CD4-positive, alpha-beta T cell treated with Interleukin-21 for 1 hour (primary cell): ENCODE measurements at places on chromosomes 7 and 10.

DNA sequence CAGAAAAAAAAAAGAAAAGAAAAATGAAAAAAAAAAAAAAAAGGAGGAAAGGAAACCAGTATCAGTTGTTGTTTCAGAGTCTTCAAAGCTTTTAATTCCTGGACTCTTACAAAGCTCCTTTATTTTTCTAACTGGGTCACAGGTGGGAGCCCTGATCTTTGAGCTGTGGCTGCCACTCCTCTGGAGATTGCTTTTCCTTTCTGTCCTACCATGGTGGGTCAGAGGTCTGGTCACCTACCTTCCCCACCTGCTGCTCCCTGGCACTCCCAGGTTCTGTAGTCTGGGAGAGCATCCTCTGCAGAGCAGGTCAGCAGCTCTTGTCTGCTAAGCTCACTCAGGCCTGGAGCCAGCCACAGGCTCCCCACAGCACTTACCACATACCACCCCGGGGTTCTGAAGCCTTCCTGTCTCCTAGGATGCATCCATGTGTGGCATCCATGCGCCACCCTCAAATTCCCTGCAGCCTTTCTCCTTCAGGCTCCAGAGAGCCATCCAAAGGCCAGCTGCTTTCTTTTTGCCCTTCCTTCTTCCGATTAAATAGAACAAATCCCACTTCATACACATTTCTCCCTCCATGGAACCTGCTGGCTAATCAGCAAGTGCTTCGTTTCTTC is 73.2 kb upstream of the TPK1 start:
- DNase-seq: no peak

GRCh38 chr7:94382132-94382531 is 12.6 kb upstream of the COL1A2 start:
- DNase-seq: no peak

DNA sequence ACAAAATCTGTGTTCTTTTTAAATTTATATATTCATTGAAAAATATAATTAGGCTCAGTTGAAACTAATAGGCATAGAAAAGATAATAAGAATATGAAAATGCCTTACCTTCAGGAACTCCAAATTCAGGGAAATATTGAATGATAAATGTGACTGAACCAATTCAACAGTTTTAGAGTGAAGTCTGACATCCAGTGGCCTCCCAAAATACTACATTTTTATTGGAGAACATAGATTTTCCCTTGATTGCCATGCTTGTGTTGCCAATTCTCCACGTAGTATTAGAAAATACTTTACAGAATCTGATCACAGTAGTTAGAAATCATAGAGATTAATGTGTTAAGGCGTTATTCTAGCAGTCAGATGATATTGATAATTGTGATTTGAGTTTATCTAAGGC is 1246.7 kb downstream of the GATA3 start:
- no peak for DNase-seq

DNA sequence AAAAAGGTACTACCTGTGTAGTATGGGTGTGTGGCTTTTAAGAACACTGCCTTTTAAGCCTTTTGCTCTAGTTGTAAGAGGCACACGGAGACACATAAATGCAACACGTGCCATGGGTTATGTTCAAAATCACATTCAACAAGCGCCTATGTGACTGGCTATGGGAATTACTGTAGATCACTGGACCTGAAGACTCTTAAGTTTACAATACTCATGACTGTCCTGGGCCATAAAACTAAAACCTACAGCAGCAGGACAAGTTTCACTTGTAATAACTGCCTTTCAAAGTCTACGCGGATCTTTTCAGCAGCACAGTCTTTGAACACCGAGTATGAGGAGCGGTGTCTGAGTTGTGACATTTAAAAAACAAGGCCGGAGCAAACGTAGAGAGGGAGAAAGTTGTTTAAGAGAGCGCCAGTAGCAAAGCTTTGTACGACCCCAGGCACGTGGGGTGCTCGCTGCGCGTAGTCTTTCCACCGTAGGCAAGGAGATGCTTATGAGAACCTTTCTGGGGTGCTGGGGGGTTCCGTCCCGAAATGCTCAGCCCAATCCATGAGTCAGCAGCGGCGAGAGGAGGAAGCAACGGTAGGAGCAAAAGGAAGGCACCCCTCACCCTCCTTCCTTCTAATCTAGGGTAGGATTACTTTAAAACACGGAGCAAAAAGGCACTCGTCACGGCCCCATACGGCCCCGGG is 662 bp downstream of the DNAJC2 start:
- DNase-seq: peak; percentile 36

GRCh38 chr7:46397591-46397990 is 476.5 kb upstream of the IGFBP3 start:
- no peak for DNase-seq

- no peak for DNase-seq
Measured at GRCh38 chr10:91077549-91078071, 142.9 kb upstream of the PCGF5 start.

DNA sequence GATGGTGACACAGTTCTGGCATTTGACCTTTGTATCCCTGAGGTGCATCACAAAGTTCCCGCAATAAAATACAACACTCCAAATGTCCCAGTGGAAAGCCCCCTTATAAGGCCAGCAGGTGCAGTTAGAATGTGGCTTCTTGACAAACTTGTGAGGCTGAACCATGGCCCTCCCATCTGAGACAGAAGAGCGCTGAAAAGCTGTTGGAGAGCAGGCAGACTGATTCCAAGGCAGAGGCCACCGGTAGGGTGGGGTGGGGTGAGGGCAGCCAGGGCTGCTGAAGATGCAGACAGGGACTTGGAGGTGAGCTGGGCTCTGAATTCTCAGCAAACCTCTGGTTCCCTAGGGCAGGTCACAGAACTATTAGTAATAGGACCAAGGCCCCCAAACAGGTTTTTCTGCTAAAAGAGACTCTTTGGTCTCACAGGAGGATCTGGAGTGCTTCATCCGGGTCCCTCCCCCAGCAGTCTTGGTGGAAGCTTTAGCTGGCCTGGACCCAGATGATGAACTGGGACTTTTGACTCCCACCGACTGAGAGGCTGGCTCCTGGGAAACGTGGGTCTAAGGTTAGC is 15.6 kb upstream of the CHST3 start:
- DNase-seq: no peak

- DNase-seq: peak; percentile 47
Measured at GRCh38 chr10:23343591-23344240, 881 bp downstream of the C10orf67 start.

- no peak for DNase-seq
Measured at GRCh38 chr7:41869596-41869995, 166.7 kb upstream of the INHBA start.

GRCh38 chr10:73517166-73517888 is 21.5 kb upstream of the PPP3CB start:
- DNase-seq: no peak

- DNase-seq: no peak
Measured at GRCh38 chr10:31508234-31508633, 189.2 kb downstream of the ZEB1 start.

- no peak for DNase-seq
Measured at GRCh38 chr10:108249940-108250339, 1085.4 kb upstream of the SORCS1 start.

DNA sequence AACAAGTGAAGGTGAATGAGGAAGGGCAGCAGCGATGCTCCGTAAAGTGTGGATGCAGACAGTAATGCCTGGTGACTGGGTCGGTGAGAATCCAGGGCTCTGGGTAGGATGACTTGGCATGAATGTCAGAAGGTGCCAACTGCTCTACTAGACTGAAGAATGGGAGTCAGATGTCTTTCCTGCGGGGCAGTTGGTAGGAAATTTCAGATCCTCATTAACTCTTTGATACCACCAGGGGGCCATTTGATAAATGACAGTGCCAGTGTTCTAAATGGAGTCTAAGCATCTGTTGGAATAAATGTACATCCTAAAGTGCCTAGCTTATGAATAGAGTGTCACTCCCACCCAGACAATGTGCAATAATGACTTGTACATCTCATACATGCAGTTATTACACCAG is 462.0 kb downstream of the GRM8 start:
- no peak for DNase-seq

DNA sequence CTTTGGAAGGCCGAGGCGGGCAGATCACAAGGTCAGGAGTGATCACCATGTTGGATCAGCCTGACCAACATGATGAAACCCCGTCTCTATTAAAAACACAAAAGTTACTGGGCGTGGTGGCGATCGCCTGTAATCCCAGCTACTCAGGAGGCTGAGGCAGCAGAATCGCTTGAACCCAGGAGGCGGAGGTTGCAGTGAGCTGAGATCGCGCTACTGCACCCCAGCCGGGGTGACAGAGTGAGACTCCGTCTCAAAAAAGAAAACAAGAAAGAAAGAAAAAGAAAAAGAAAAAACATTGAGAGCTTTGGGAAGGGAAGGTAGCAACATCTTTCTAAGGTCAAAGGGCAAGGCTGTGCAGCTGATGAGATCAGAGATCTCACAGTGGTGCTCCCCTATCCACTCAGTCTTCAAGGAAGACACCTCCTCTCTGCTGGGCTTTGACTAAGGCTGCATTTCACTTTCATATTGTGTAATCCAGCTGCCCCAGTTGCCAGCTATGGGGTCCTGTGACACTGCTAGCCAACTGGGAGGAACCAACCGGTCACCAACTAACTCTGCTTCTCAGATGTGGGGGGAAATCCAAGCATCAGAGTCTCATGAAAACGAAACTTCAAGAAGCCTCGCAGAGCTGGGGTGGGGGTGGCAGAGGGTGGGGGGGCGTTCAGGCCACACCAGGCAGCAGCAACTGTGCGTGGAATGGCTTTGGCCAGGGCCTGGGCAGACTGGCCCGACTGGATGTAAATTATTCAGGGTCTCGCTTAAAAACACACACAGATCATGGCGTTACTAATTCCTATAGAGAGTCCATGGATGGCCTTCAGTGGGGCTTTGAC is 1.5 kb downstream of the IL15RA start:
- peak; percentile 83 for DNase-seq

GRCh38 chr10:15605740-15606369 is 113.9 kb downstream of the ITGA8 start:
- DNase-seq: no peak

- DNase-seq: no peak
Measured at GRCh38 chr7:6618621-6619020, 3.2 kb downstream of the ZNF853 start.

GRCh38 chr7:7895754-7896153 is 72.8 kb upstream of the GLCCI1 start:
- DNase-seq: no peak

DNA sequence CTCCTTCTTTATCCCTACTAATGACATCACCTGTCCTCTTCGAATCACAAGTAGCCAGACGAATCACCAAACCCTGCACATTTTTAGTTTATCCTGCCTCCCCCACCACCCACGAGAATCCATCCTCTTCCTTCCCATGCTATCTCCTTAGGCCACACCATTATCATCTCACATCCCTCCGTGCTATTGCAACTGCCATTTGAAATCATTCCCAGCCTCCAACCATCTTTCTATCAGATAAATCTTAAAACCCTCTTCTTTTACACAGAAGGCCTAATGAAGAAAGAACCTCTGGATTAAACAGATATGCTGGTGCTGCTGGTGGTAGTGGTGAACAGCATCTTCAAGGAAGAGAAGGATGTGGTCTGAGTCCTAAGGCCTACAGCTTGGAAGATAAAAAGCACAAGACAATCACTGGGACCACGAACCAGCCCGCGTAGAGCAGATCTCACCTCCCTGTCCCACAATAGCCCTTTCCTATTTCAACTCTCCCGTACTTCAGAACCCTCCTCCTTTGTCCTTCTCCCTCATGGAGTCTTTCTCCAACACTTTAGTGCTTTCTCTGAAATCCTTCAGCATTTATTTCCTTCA is 403.1 kb downstream of the SFMBT2 start:
- DNase-seq: no peak
